DMS153 (cell line): ENCODE measurements at places on chromosomes 3 and 15.

DNA sequence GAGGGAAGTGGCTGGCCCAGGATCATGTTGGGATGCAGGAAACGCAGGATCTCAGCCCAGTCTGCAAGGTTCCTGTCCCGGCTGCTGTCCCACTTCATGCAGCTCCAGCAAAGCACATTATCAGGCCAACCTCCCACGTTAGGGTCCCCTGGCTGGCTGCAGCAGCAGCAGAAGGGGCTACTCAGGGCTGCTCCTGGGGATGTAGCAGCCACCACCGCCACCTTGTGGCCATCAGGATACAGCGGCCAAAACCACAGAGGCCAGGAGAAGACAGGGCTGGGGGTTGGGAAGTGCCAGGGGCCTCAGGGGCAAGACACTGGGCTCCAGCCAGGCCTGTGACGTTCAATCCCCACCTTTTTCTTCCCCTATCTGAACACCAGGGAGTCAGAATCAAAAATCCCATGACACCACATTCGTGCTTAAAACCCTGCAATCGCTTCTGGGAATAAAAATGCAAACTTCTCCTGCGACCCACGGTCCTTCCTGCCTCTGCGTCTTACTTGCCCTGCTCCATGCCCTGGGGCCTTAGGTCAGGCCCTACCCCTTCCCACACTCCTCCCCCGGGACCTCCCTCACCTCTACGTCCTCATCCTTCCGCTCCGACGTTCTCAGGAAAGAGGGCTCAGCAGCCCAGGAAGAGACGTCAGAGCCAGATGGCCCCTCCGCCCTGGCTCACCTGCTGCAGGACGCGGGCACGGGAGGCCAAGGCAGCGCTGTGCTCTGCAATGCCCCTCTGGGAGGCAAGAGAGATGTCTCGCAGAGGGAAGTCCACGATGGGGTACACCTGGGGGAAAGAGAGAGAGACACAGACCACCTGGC lies 21.5 kb downstream of the SSUH2 start:
- no peak for DNase-seq

DNA sequence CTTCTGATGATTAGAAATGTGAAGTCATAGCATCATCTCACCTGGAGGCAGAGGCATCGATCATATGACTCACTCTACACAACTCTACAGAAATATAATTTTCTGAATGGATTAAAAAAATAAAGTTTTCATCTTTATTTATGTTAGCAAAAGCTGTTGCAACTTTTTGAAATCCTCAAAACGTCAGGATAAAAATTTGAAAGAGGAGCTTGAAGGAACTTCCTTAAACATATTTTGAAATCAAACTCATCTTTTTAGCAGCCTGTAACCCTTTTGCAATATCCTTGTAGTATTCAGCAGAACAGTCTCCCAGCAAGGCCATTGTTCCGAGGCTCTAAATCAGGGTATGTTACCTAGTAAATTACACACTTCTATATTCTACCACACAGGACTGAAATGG lies 985.4 kb downstream of the PLOD2 start:
- no peak for DNase-seq

GRCh38 chr3:172103724-172104123 lies 64.3 kb downstream of the FNDC3B start:
- DNase-seq = no peak

DNA sequence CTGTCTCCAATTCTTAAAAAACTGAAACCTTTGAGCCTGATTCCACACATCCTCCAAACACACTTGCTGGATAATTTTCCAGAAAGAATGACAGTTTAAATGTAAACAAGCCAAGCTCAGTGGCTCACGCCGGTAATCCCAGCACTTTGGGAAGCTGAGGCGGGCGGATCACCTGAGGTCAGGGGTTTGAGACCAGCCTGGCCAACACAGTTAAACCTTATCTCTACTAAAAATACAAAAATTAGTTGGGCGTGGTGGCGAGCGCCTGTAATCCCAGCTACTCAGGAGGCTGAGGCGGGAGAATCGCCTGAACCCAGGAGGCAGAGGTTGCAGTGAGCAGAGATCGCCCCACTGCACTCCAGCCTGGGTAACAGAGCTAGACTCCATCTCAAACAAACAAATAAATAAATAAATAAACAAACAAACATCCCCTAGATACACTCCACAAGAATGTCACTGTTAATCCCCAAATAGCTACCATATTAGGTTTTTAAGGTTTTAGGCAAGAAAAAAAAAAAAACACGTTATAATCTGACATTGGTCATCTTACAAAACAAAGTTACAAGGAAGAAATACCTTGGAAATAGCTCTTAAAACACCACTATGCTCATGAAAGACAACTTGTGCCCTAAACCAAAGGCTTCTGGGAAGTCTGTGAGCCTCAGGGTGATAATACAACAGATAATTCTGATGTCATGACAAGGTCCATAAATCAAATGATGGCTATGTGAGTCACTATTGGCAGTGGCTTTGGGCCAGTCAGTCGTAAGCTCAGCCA lies 13.2 kb downstream of the TNIK start:
- DNase-seq = no peak

DNA sequence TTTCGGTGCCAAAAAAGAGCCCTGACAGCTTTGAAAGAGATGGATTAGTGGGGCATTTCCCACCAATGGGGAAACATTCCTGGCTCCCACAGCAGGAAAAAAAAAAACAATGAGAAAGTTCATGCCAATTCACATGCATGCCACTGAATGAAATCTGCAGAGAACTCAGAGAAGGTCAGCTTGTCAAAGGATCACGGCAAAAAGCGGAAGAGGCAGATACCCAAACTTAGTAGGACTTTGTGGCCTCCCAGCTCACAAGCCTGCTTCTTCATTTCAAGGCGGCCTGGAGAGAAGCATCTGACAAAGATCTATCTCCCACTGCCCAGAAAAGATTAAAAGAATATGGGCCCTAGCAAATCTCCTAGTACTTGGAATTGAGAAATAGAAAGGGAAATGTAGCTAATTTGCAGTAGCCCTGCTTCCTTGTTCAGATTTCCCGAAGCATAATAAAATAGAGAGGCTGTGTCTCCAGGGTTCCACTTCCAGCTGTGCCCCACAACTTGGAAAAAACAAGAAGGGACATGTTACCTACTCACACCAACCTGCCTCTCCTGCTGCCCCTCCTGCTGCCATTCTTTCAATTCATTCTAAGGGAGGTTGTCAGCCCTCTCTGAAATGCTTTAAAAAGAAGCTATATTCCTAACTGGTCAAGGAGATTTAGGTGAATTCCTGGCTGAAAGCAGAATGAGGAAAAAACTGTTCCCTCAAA lies 170.4 kb downstream of the FHIT start:
- no peak for DNase-seq

DNA sequence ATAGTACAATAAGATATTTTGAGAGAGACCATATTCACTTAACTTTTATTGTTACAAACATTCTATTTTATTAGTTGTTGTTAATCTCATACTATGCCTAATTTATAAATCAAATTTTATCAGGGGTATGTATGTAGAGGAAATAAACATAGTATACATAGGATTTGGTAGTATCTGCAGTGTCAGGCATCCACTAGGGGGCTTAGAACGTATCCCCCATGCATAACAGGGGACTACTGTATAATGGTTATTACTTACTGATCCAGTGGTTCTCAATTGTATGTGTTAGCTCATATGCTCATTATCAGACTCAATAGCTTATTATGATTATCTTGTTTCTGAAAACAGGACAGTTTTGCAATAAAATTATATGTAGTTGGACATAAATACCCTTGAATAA lies 27.6 kb downstream of the CMC1 start:
- DNase-seq = no peak

GRCh38 chr3:130644628-130645253 lies 101.9 kb downstream of the PIK3R4 start:
- no peak for DNase-seq

DNA sequence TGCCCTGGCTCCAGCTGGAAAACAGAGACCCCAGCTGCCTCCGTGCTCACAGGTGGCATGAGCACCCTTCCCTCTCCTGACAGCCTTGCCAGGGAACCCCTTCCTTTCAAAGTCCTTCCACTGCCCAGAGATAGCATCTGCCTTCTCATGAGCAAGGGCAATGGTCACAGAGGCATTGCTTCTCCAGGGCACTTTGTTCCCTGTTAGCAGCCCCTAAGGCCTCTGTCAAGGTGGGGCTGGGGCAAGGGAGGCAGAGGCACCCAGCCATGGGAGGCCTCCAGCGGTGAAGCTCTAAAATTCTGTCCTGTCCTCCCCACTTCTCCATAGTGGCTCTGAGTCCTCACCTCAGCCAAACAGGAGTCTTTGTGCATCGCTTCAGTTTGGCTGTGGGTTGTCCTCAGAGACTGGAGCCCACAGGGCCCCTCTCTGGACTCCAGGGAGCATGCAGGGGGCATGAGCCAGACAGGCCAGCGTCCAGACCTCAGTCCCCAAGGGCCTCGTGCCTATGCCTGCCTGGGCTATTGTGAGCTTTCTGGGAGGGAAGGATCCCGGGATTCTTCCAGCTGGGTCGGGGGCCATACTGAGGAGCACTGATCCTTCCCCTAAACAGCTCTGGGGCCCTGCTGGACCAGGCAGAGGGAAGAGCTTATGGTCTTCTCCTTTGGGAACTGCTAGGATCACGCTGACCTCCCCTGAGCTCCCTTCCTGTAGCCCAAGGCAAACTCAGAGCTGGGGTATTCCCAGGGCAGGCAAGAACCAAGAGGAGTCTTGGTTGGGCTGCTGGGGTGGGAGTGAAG lies 106.6 kb downstream of the DNAJB8 start:
- DNase-seq = no peak

DNA sequence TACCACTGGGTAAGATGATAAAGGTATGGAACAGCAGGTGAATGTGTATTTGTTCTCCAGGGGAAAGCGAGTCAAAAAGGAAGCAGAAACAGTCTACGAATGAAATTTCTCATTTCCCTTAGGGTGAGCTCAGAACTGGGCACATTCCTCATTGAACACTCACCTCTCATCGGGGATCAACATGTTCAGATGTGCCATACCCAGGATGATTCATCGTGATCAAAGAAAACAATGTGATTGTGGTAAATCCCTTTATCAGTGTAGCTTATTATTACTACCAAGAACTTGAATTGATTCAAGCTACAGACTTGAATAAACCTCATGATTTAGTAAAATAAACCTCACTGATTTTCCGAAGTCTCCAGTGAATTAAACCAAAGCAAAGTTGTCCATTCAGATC lies 72.1 kb downstream of the GJD2 start:
- no peak for DNase-seq

GRCh38 chr3:56819016-56819809 lies 17.5 kb upstream of the ARHGEF3 start:
- peak; percentile 60 for DNase-seq

- no peak for DNase-seq
These were observed 33.4 kb upstream of the STRIT1 start for GRCh38 chr3:155326901-155327300.

DNA sequence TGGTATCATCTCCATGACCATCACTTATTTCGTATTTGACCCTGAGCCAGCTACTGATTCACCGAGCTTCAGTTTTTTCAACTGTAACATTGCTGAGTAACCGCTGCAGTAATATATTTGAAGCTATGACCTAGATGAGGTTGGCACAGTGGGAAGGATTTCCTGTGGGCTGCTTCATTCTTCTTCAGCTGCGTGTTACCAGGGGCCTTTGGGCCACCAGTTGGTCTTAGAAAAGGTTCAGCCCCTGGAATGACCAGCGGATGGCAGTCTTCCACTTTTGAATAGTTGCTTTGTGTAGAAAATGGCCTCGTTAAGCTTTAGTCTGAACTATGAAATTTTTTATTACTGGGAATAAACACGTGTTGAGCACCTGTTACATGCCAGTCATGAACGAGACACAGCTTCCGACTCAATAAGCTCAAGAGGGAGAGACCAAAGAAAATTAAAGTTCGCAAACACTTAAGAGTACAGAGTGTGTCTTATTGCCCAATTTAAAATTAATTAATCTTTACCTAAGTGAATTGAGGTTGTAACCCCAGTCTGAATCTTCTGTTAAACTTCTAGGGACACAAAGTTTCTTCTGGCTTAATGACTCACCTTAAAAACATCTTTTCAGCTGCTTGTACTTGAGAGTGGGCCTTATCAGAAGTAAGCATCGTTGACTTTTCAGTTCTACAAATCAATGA lies 57.6 kb upstream of the NR2E3 start:
- no peak for DNase-seq

- no peak for DNase-seq
These were observed 9.7 kb upstream of the LARP6 start for GRCh38 chr15:70863450-70864218.

GRCh38 chr3:108114423-108115065 lies 23.7 kb upstream of the CD47 start:
- no peak for DNase-seq

GRCh38 chr3:186442162-186442561 lies 80.1 kb upstream of the DGKG start:
- no peak for DNase-seq

- no peak for DNase-seq
These were observed 32.7 kb downstream of the PDIA5 start for GRCh38 chr3:123099331-123100192.

GRCh38 chr3:104040896-104041295 lies 1325.8 kb upstream of the ALCAM start:
- DNase-seq = no peak

GRCh38 chr3:27590437-27591298 lies 106.5 kb upstream of the SLC4A7 start:
- no peak for DNase-seq

GRCh38 chr3:59288951-59289350 lies 239.1 kb upstream of the CFAP20DC start:
- no peak for DNase-seq

DNA sequence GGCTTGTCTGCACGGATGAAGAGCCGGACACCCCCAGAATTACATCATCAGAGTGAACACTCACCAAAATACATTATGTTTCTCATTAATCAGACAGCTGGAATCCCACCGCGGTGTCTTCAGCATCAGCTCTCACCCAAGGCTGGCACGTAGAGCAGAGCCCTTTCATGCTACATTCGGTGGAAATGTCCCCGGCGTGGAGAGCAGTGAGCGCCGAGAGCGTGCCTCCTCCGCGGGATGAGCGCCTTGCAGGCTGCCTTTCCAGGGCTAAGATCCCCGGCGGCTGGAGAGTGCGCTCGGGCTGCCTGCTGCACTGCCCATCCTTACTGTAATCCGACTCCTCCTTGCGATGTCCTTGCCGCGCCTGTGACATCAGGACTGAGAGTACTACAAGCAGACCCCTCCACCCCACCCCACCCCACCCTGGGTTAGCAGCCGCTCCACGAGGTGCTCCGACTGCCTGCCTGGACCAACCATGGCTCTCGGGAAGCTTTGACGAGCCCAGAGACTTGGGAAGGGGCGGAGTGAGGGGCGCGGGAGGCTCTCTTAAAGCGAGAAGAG lies at the start of gene ZNF385D:
TSS of gene ZNF385D (minus strand) at position 380 of the 561 bp plus-strand sequence. CDS start at position 86, 294 bp downstream.
- DNase-seq = no peak

- no peak for DNase-seq
These were observed 18.7 kb downstream of the STARD9 start for GRCh38 chr15:42594095-42594494.
